Ascending aorta (tissue), 2 donors: ENCODE measurements at places on chromosomes 1 and 21. TPM values are rescaled to one million over a fixed set of nuclear protein-coding genes. Genes with fewer than 3 reads are reported as not detected.

The LHX8 gene
- total RNA-seq, result not detected

GRCh38 chr1:44775078-44775929, at the start of gene RPS8:
TSS of gene RPS8 (plus strand) at chr1:44775540. CDS start at chr1:44775597, 57 bp downstream.
- peak within 1 kb of the TSS; percentile 60 for H3K4me3 ChIP-seq
- peaks cover 20% of the 10 kb centered on the region for H3K36me3 ChIP-seq

The CD1B gene
- total RNA-seq, result not detected

DNA sequence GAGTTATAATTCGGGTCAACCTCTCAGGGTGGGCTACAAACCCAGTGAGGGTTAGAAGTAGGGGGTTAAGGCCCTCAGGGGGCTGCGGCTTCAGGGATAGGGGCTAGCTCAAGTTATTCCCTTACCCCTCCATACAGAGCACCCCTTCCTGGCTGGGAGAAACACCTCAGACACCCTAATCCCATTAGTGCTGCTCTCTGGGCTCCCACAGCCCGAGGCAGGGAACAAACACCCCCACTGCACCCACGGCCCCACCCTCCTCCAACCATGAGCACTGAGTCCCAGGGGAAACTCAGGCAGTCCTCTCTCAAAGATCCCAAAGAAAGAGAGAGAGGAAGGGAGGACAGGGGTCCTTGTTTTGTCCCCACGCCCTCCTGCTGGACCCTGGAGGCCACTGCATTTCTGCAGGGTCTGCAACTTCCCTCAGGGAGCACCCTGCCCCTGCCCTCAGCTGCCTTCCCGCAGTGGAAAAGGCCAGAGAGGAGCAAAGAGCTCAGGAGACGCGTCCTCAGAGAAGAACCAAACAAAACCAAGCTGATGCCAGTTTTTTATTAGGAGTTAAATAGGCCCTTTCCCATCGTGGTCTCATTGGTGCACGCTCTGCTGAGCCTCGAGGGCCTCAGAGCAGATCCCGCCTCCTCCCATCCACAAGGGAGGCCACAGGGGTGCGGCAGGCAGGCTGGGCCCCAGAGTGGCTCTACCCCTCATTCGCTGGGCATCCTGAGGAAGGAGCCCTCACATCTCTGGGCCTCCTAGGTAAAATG, 1.4 kb upstream of the S100A4 start:
- H3K4me1 ChIP-seq, result peaks cover 48% of the 10 kb centered on the region
- DNase-seq, result no peak
- H3K27ac ChIP-seq, result peak overlapping the region; percentile 90
- no peaks in the 10 kb centered on the region for H3K27me3 ChIP-seq
- H3K36me3 ChIP-seq, result no peaks in the 10 kb centered on the region

The RNF186 gene
- total RNA-seq, result not detected

DNA sequence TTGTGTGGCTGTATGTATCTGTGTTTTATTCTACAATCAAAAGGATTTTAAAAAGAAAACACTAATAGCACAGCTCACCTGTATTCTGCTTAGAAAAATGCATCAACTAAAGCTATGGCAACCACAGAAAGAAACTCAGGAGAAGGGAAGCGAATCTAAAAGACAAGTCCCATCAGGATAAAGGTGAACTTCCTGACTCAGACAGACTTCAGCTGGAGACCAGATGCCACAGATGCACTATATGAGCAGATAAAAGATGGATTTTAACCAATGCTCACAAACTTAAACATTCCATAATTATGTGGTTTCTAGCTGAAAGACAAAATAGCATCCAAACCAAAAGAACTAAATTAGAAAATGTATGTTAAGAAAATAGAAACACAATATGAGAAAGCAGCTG, 231.0 kb downstream of the RERE start:
- no peak for DNase-seq
- no peak overlapping the region for H3K4me3 ChIP-seq
- H3K27ac ChIP-seq, result no peak overlapping the region
- H3K36me3 ChIP-seq, result no peaks in the 10 kb centered on the region
- H3K27me3 ChIP-seq, result no peaks in the 10 kb centered on the region
- H3K4me1 ChIP-seq, result no peaks in the 10 kb centered on the region

GRCh38 chr21:42474043-42474831, 21.8 kb downstream of the RSPH1 start:
- no peaks in the 10 kb centered on the region for H3K27me3 ChIP-seq
- no peak for DNase-seq
- no peaks in the 10 kb centered on the region for H3K36me3 ChIP-seq
- no peaks in the 10 kb centered on the region for H3K4me1 ChIP-seq
- no peak overlapping the region for H3K4me3 ChIP-seq
- no peak overlapping the region for H3K27ac ChIP-seq

The PTGFR gene
- 0.85 TPM for total RNA-seq

DNA sequence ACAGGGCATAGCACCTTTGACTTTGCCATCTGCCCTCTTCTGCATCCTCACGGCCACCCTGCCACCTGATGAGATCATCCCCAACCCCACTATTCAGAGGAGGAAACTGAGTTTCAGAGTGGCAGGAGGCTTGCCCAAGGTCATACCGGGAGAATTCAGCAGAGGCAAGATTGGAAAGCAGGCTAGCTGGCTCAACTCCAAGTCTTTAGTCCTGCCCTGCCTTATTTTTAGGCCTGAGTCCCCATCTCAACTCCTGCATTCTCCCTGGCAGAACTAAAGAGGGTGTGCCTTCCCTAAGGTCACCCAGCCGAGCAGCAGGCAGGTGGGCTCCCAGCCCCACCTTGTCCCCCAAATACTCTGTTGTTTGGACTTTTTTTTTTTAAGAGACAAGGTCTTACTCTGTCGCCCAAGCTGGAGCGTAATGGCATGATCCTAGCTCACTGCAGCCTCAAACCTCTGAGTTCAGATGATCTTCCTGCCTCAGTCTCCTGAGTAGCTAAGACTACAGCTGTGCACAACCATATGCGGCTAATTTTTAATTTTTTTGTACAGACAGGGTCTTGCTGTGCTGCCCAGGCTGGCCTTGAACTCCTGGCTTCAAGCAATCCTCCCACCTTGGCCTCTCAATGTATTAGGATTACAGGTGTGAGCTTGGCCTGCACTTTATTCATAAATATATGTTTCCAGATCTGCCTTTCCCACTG, 13.8 kb upstream of the FGR start:
- no peaks in the 10 kb centered on the region for H3K36me3 ChIP-seq
- no peak for DNase-seq
- no peak overlapping the region for H3K4me3 ChIP-seq
- peaks cover 9% of the 10 kb centered on the region for H3K4me1 ChIP-seq
- no peak overlapping the region for H3K27ac ChIP-seq

The FYB2 gene
- not detected for total RNA-seq

DNA sequence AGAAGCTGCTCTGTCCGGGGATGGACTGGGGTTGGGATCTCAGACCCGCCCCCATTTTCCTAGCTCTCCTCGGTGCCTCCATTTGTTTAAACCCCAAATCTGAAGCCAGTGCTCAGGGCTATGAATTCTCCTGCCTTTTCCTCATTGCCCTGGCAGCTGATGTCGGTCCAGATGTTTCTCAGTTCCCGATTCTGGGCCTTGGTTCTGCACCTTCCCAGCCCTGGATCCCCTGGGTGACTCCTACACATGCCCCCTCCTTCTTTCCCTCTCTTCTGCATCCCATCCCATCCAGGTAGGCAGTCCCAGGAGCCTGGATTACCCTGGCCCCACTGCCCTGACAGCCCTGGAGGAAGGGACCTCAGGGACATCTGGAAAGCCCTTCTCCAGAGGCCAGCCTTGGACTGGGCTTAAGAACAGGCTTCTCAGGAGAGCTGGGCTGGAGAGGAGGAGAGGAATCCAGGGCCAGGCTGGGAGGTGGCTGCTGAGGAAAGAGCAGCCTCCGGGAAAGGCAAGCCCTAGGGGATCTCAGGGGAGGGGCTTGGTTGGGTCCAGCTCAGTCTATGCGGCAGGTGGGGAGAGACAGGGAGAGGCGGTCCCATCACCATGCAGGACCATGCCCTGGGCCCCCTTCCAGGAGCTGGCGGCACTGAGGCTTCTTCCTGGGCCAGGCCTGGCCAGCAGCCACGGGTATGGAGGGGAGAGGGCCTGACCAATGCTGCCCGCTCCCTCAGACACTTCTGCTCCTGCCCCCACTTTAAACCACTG, 6.8 kb upstream of the EPS8L3 start:
- H3K27me3 ChIP-seq, result no peaks in the 10 kb centered on the region
- H3K36me3 ChIP-seq, result no peaks in the 10 kb centered on the region
- peaks cover 5% of the 10 kb centered on the region for H3K4me1 ChIP-seq
- H3K4me3 ChIP-seq, result no peak overlapping the region
- DNase-seq, result no peak

GRCh38 chr1:25879675-25880074, 4.2 kb upstream of the PAQR7 start:
- H3K27me3 ChIP-seq, result no peaks in the 10 kb centered on the region
- no peaks in the 10 kb centered on the region for H3K36me3 ChIP-seq
- H3K4me1 ChIP-seq, result peaks cover 6% of the 10 kb centered on the region
- no peak overlapping the region for H3K27ac ChIP-seq

GRCh38 chr1:172883387-172883791, 167.4 kb downstream of the TNFSF18 start:
- no peak for DNase-seq
- H3K27me3 ChIP-seq, result no peaks in the 10 kb centered on the region
- H3K4me3 ChIP-seq, result no peak overlapping the region
- no peaks in the 10 kb centered on the region for H3K4me1 ChIP-seq
- H3K27ac ChIP-seq, result no peak overlapping the region

The CFH gene
- total RNA-seq, result 108 TPM

GRCh38 chr1:64215576-64215975, 12.2 kb downstream of the UBE2U start:
- no peaks in the 10 kb centered on the region for H3K36me3 ChIP-seq
- no peak overlapping the region for H3K4me3 ChIP-seq
- H3K27me3 ChIP-seq, result no peaks in the 10 kb centered on the region
- no peaks in the 10 kb centered on the region for H3K4me1 ChIP-seq
- H3K27ac ChIP-seq, result no peak overlapping the region

- DNase-seq, result no peak
- no peaks in the 10 kb centered on the region for H3K27me3 ChIP-seq
- H3K36me3 ChIP-seq, result peaks cover 26% of the 10 kb centered on the region
- no peak overlapping the region for H3K4me3 ChIP-seq
Observed at GRCh38 chr1:23452011-23452411, 27.5 kb upstream of the TCEA3 start.

DNA sequence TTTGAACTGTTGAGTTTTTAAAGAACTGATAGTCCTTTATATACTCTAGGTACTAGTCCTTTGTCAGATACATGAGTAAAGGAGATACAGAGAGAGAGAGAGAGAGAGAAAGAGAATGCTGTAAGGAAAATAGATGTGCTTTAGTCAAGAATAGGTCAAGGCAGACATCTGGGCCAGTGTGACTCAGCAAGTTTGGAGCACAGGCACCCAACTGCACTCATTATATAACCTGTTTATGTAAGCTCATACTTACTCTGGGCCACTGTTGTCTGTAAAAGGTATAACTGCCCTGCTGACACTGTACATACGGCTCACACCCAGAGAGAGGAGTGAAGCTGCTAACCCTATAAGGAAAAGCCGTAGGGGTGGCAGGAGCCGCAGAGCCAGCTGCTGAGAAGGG, 32.2 kb upstream of the AKT3 start:
- H3K27ac ChIP-seq, result no peak overlapping the region
- H3K4me3 ChIP-seq, result no peak overlapping the region
- H3K36me3 ChIP-seq, result no peaks in the 10 kb centered on the region
- H3K27me3 ChIP-seq, result no peaks in the 10 kb centered on the region
- H3K4me1 ChIP-seq, result no peaks in the 10 kb centered on the region

GRCh38 chr1:184658055-184658454, 96.6 kb downstream of the EDEM3 start:
- no peaks in the 10 kb centered on the region for H3K4me1 ChIP-seq
- no peaks in the 10 kb centered on the region for H3K27me3 ChIP-seq
- H3K36me3 ChIP-seq, result no peaks in the 10 kb centered on the region
- no peak overlapping the region for H3K27ac ChIP-seq

The CHRNB2 gene
- not detected for total RNA-seq

GRCh38 chr1:60488847-60489246, 415.3 kb upstream of the C1orf87 start:
- H3K4me3 ChIP-seq, result no peak overlapping the region
- no peak overlapping the region for H3K27ac ChIP-seq
- H3K4me1 ChIP-seq, result no peaks in the 10 kb centered on the region
- no peak for DNase-seq
- H3K27me3 ChIP-seq, result no peaks in the 10 kb centered on the region

GRCh38 chr1:231639819-231640218, 13.2 kb downstream of the DISC1 start:
- no peaks in the 10 kb centered on the region for H3K27me3 ChIP-seq
- no peak overlapping the region for H3K4me3 ChIP-seq
- no peaks in the 10 kb centered on the region for H3K4me1 ChIP-seq
- no peak overlapping the region for H3K27ac ChIP-seq
- DNase-seq, result no peak

The FMO4 gene
- 30.1 TPM for total RNA-seq

The SYCP1 gene
- total RNA-seq, result not detected

The KLHDC9 gene
- total RNA-seq, result 0.32 TPM

DNA sequence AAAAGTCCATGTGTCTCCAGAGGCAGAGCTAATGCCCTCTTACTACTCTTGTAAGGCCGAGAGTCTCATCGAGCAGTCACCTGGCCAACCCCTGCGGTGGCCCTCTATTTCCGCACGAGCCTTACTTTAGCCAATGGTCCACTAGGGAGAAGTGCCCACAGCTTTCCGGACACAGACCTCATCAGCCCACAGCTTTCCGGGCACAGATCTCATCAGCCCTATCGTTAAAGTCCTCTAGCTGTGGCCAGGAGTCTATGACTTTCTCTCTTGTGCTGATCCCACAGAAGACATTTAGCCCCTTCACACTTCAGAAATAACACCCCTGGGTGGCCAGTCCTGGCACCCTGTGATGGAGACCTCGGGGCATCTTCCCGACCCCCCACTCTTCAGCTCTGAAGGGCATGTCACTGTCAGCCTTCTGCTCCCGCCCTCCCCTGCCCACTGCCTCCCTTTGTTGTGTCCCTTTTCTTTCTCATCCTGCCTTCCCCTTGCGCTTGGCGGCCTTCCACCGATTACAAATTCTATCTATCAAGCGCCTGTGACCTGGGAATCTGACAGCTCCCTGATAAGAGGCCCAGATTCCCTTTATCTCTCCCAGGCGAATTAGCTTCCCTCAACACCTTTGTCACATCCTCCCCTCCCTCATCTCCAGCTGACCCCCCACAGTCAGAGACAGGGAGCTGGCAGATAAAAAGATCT, 161.0 kb downstream of the PLXNA2 start:
- no peaks in the 10 kb centered on the region for H3K27me3 ChIP-seq
- peaks cover 51% of the 10 kb centered on the region for H3K36me3 ChIP-seq
- DNase-seq, result no peak
- no peak overlapping the region for H3K4me3 ChIP-seq

The DDI2 gene
- total RNA-seq, result 13.0 TPM

The ITPKB gene
- total RNA-seq, result 27.5 TPM

GRCh38 chr1:27496604-27497155, 6.7 kb upstream of the WASF2 start:
- H3K4me3 ChIP-seq, result peak overlapping the region; percentile 43
- H3K4me1 ChIP-seq, result peaks cover 13% of the 10 kb centered on the region
- DNase-seq, result no peak
- no peaks in the 10 kb centered on the region for H3K36me3 ChIP-seq

- peaks cover 17% of the 10 kb centered on the region for H3K36me3 ChIP-seq
- H3K27me3 ChIP-seq, result no peaks in the 10 kb centered on the region
- no peak for DNase-seq
- no peaks in the 10 kb centered on the region for H3K4me1 ChIP-seq
- H3K27ac ChIP-seq, result no peak overlapping the region
Observed at GRCh38 chr1:226397011-226397926, 10.6 kb downstream of the PARP1 start.
